CD4-positive, alpha-beta T cell (primary cell): ENCODE measurements at places on chromosomes 4 and X.

- DNase-seq, result no peak
Observed at GRCh38 chr4:73335679-73336078, 68.4 kb upstream of the ALB start.

GRCh38 chr4:124409044-124409443 lies 303.5 kb downstream of the ANKRD50 start:
- DNase-seq, result no peak

GRCh38 chrX:73849073-73849472 lies 286.1 kb downstream of the CHIC1 start:
- DNase-seq, result no peak

- DNase-seq, result peak; percentile 67
Observed at GRCh38 chr4:113899271-113900070, 80.0 kb downstream of the ARSJ start.

GRCh38 chr4:10773656-10774055 lies 89.1 kb upstream of the CLNK start:
- no peak for DNase-seq

DNA sequence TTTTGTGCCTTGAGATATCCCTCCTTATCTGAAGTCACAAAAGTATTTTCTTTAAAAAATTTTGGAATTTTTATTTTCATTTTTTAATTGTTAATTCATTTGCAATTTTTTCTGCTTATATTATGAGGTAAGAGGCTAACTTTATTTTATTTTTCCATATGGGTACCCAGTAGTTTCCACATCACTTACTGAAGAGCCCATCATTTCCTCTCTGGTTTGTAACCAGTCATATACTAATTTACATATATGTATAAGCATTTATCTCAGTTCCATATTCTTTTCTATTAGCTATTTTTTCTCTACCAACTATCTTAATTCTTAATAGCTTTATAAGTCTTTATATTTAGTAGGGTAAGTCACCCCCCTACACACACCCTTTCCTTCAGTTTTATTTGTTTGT lies 27.0 kb downstream of the MGARP start:
- DNase-seq, result no peak

DNA sequence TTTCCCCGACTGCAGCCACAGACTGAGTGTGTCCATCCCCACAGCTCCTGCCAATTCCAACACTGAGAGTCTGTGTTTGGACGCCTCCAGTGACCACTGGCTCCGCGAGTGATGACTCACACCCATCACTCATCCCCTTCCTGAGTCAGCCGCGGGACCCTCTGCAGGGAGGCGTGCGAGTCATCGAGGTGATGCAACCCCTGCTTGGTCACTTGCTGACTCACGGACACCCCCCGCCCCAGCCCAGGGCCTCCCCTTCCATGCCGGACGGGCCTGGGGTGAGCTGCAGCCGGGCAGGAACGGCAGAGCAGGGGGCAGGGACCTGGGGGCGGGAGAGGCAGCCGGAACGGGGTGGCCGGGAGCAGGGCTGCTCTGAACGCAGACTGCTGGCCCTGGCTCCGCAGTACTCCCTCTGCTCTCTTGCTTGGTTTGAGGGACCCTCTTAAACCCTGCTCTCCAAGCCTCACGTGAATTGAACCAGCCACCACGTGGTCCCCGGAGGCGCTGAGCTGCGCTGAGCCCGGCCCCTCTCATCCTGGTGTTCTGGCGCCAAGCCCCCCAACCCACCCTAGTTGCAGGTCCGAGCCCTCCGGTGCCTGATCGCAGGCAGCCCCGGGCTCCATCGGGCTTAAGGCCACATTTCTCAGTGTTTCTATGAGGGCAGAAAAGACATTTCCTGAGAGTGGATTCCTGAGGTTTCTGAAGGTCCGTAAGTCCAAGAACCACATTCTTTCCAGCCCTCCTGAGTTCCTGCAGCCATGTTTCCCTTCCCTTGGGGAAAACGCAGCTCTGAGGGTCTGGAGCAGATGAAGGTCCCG lies 32.4 kb downstream of the FGFRL1 start:
- DNase-seq, result no peak

- no peak for DNase-seq
Observed at GRCh38 chr4:38939165-38939564, 71.6 kb downstream of the FAM114A1 start.

DNA sequence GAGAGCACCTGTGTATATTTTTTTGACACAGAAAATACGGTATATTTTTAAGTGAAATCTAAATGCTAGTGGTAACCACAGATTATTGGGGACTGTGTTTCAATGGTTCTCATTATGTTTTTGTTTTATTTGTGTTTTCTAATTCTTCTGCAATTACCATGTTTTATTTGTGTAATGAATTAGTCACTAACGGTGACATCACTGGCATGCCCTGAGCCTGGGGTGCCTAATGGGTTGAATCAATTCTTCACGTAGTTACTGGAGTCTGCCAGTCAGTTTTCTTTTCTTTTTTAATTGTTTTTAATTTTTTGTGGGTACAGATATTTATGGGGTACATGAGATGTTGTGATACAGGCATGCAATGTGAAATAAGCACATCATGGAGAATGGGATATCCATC lies 168.8 kb downstream of the RELL1 start:
- no peak for DNase-seq

GRCh38 chrX:1212532-1212931 lies at the start of gene CRLF2:
TSS of gene CRLF2 (minus strand) at chrX:1212649. CDS start at chrX:1212634, 15 bp downstream.
- DNase-seq, result no peak

DNA sequence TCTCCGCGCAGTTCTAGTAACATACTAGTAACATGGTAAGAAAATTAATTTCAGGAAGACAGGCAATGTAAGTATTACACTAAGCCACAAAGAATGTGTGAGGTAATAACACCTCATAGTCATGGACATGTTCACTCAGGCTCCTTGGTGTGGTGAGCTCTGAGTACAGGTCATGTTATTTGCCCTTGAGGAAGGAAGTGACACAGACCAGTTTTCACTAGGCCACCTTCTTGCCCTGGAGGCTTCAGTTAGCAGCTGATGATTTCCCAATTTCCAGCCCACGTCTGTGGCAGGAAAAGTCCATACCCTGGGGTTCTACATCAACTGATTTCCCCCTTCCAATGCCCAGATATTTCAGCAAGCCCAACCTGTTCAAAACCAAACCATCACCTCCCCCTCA lies 6.7 kb downstream of the APOO start:
- DNase-seq, result no peak

GRCh38 chr4:56253666-56254305 lies 133.5 kb downstream of the AASDH start:
- no peak for DNase-seq

- no peak for DNase-seq
Observed at GRCh38 chrX:153537526-153538295, 20.3 kb downstream of the ATP2B3 start.

- no peak for DNase-seq
Observed at GRCh38 chrX:24465532-24465865, 413 bp downstream of the PDK3 start.

DNA sequence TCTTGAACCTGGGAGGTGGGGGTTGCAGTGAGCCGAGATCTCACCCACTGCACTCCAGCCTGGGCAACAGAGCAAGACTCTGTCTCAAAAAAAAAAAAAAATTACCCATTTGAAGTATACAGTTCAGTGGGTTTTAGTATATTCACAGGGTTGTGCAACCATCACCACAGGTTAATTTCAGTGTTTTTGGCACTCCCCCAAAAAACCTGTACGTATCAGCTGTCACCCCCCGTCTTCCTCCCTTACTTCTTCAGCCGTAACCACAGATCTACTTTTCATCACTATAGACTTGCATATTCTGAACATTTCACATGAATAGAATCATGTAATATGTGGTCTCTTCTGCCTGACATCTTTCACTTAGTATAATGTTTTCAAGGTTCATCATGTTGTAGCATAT lies 11.7 kb upstream of the PTTG2 start:
- no peak for DNase-seq

GRCh38 chr4:183139972-183140570 lies 41.0 kb downstream of the WWC2 start:
- no peak for DNase-seq

DNA sequence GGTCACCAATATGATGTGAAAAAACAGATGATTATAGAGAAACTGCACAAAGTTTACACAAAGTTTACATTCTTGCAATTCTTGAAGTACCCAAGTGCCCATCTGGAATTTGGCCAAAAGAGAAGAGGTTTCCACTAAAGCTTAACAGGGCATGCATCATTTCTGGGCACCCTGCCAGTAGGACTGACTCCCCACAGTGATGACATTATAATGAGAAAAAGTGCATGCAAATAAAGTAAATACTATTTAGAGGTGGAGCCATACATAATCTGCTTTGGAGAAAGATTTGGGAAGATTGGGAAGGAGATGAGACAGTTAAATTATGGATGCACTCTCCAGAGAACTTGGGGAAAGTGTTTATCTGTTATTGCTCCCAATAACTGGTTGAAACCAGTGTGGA lies 93.7 kb upstream of the TRPC3 start:
- no peak for DNase-seq

DNA sequence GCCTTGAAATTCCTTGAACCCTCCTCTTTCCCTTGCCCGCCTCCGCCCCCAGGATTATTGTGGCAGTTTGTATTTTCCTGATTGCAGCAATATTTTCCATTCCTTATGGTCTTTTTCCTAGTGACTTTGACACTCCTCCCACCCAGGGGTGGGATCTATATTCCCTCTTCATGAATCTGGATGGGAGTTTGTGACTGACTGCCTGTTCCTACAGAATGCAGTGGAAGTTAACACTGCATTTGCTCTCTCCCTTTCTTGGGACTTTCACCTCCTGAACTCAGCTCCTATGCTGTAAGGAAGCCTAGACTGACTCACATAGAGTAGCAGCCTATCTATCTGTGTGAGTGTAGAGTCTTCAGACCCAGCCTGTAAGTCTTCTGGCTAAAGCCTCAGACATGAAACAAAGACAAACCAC lies 2.2 kb downstream of the FUNDC2 start:
- no peak for DNase-seq

DNA sequence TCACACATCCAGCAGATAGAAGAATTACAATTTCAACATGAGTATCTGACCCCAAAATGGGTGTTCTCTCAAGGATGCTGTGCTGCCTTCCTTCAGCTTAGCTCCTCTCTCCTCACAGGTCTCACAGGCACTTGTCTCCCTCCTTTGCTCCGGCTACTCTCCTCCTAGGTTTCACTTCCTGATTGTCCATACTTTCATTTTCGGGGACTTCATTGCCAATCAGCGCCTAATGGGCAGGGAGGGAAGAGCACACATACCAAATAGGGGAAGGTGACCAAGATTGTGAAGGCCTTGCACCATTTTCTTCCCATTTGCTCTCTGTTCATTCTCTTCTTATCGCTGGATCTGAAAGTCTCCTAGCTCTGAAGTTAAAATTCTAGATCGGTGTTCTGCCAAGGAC lies 125.4 kb upstream of the EOLA2 start:
- no peak for DNase-seq

GRCh38 chrX:152725409-152725808 lies 8.1 kb downstream of the CSAG1 start:
- no peak for DNase-seq

DNA sequence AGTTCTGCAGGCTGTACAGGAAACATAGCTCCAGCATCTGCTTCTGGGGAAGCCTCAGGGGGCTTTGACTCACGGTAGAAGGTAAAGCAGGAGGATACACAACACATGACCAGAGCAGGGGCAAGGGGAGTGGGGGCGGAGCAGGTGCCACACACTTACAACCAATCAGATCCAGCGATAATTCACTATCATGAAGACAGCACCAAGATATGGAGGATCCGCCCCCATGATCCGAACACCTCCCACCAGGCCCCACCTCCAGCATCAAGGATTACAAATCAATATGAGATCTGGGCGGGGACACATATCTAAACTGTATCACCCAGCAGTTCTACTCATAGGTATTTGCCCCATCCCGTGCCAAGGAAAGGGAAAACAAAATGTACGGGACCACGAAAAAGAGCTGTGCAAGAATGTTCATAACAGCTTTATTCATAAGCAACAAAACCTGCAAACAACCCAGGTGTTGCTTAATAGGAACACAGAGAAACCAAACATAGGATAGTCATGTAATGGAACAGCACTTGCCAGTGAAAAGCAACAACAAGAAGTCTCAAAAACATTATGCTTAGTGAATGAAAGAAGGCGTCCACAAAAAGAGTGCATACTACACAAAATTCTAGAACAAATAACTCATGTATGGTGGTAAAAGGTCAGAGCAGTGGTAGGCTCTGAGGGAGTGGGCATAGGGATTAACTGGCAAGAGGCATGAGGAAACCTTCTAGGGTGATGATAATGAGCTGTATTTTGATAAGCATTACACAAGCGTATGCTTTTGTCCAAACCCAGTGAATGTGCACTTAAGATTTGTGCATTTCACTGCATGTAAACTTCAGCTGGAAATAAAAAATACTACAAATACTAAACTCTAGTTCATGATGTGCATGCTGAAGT lies 130.9 kb upstream of the FAM9B start:
- DNase-seq, result no peak

GRCh38 chr4:133493776-133494175 lies 344.7 kb downstream of the PCDH10 start:
- DNase-seq, result no peak

GRCh38 chrX:142977128-142977914 lies 48.4 kb upstream of the SPANXN4 start:
- no peak for DNase-seq

- DNase-seq, result no peak
Observed at GRCh38 chr4:167239627-167240026, 5.3 kb upstream of the SPOCK3 start.

- DNase-seq, result no peak
Observed at GRCh38 chrX:43881410-43882293, 598 bp downstream of the MAOB start.

DNA sequence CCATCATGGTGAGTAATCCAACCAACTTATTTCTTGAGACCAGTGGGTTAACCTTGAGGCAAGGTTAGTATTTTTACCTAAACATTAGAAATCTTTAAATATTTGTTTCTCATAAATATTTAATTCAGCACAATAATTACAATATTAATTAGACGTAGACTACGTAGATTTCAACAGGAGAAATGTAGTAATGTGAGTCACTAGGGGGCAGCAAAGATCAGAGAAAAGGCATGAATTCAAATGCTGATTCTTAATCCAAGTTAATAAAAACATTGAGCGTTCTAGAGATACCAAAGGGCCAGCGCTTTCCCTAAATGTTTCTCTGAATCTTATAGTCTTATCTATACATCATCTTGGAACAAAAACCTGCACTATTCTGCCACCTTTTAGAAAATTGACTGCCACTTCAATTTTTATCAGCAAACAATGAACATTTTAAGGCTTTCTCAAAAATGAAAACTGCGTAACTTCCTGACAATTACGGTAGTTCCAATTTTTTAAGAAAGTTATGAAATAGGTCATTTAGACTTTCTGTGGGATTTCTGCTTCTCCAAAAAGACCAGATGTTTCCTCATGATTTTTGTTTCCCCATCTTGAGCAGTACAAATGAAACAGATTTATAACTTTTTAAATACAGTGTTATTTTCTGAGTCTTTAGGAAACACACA lies 180.7 kb downstream of the GASK1B start:
- no peak for DNase-seq

- DNase-seq, result no peak
Observed at GRCh38 chrX:107470198-107470597, 20.7 kb downstream of the FRMPD3 start.

GRCh38 chrX:5681159-5681558 lies 547.5 kb downstream of the NLGN4X start:
- no peak for DNase-seq
